RWPE2 (cell line): ENCODE measurements at places on chromosomes 13 and 19.
A peak's percentile ranks its signal among the peaks of the same experiment; 100 is the strongest.

GRCh38 chr19:10439588-10439987 lies 19.2 kb downstream of the PDE4A start:
- DNase-seq = no peak
- no peaks in the 10 kb centered on the region for H3K36me3 ChIP-seq
- no peak overlapping the region for H3K27ac ChIP-seq
- no peak overlapping the region for H3K4me3 ChIP-seq
- no peaks in the 10 kb centered on the region for H3K4me1 ChIP-seq
- H3K27me3 ChIP-seq = no peaks in the 10 kb centered on the region

- DNase-seq = peak; percentile 94
- H3K36me3 ChIP-seq = peaks cover 30% of the 10 kb centered on the region
- peaks cover 37% of the 10 kb centered on the region for H3K4me1 ChIP-seq
- no peaks in the 10 kb centered on the region for H3K27me3 ChIP-seq
Measured at GRCh38 chr19:14563989-14564651, 7.7 kb downstream of the NDUFB7 start.

DNA sequence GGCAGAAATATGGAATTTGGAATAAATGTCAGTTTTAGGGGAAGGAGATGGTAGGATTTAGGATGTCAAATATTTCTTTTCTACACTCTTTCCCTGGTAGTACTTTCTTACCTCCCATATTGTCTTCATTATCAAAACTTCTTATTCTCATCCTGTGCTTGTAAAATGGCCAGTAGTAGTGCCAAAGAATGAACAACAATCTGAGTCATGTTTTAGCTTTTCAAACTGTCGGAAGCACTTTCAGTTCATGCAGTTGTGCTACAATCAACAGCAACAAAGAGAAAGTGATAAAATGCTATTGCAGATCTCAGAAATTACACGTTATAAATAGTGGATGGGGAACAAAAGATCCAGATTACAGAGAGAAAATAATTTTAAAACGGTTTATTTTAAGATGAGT lies 193.7 kb upstream of the RXFP2 start:
- H3K4me1 ChIP-seq = no peaks in the 10 kb centered on the region
- H3K4me3 ChIP-seq = no peak overlapping the region
- no peak overlapping the region for H3K27ac ChIP-seq
- no peak for DNase-seq
- H3K36me3 ChIP-seq = no peaks in the 10 kb centered on the region

- H3K4me1 ChIP-seq = peaks cover 30% of the 10 kb centered on the region
- H3K4me3 ChIP-seq = no peak overlapping the region
- H3K27me3 ChIP-seq = no peaks in the 10 kb centered on the region
Measured at GRCh38 chr19:43700395-43701000, 15.4 kb upstream of the IRGC start.

DNA sequence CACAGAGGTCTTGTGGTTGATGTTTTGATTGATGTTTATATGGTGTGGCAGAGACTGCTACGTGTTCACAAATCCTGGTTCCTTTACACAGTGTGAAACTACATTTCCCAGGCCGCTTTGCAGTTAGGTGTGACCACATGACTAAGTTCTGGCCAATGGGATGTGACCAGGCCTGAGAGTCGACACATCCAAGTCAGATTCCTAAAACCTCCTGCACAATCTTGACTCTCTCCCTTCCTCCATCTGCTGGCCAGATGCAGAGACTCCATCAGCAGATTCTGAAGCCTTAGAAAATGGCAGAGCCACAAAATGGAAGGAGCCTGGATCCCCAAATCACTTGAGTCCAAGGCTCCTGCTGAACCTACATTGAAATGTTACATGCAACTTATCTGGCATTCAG lies 12.6 kb downstream of the CD37 start:
- no peaks in the 10 kb centered on the region for H3K27me3 ChIP-seq
- no peak overlapping the region for H3K27ac ChIP-seq
- DNase-seq = no peak

- DNase-seq = no peak
- no peaks in the 10 kb centered on the region for H3K36me3 ChIP-seq
- H3K4me3 ChIP-seq = no peak overlapping the region
- H3K4me1 ChIP-seq = peaks cover 7% of the 10 kb centered on the region
Measured at GRCh38 chr13:34935841-34936240, 6.2 kb upstream of the NBEA start.

- peaks cover 7% of the 10 kb centered on the region for H3K4me1 ChIP-seq
- no peak for DNase-seq
- peak overlapping the region; percentile 33 for H3K4me3 ChIP-seq
- H3K36me3 ChIP-seq = peaks cover 21% of the 10 kb centered on the region
- no peaks in the 10 kb centered on the region for H3K27me3 ChIP-seq
Measured at GRCh38 chr19:1266916-1267476, 2.1 kb upstream of the CIRBP start.

GRCh38 chr19:13963603-13964105 lies 11.3 kb downstream of the DCAF15 start:
- no peaks in the 10 kb centered on the region for H3K27me3 ChIP-seq
- no peak for DNase-seq
- H3K36me3 ChIP-seq = peaks cover 31% of the 10 kb centered on the region
- H3K27ac ChIP-seq = no peak overlapping the region
- H3K4me3 ChIP-seq = no peak overlapping the region

- H3K27me3 ChIP-seq = no peaks in the 10 kb centered on the region
- no peak overlapping the region for H3K27ac ChIP-seq
- DNase-seq = no peak
- H3K4me1 ChIP-seq = no peaks in the 10 kb centered on the region
Measured at GRCh38 chr19:13381827-13382632, 124.2 kb downstream of the CACNA1A start.

GRCh38 chr13:49410477-49410876 lies 33.4 kb downstream of the CAB39L start:
- DNase-seq = no peak
- no peak overlapping the region for H3K4me3 ChIP-seq
- H3K36me3 ChIP-seq = no peaks in the 10 kb centered on the region
- no peaks in the 10 kb centered on the region for H3K27me3 ChIP-seq
- no peaks in the 10 kb centered on the region for H3K4me1 ChIP-seq
- no peak overlapping the region for H3K27ac ChIP-seq

DNA sequence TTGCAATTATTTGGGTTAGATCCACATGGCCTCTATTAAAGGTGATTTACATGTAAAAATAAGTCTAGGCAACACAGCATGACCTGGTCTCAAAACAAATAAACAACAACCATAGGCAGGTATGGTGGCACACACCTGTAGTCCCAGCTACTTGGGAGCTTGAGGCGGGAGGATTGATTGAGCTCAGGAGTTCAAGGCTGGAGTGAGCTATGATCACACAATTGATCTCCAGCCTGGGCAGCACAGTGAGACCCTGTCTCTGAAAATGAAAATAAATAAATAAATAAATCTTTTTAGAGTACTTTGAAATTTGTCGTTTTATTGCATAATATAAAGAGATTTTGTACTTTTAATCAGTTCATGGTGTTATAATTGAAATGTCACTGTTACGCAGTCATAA lies 93.3 kb downstream of the PAN3 start:
- no peaks in the 10 kb centered on the region for H3K4me1 ChIP-seq
- DNase-seq = no peak
- H3K27ac ChIP-seq = no peak overlapping the region
- no peaks in the 10 kb centered on the region for H3K27me3 ChIP-seq
- peaks cover 11% of the 10 kb centered on the region; the same call in 1 of the 2 replicates for H3K36me3 ChIP-seq
- no peak overlapping the region for H3K4me3 ChIP-seq

- peak overlapping the region; percentile 90 for H3K27ac ChIP-seq
- no peaks in the 10 kb centered on the region for H3K27me3 ChIP-seq
- H3K4me1 ChIP-seq = peaks cover 16% of the 10 kb centered on the region
- no peak for DNase-seq
- peaks cover 26% of the 10 kb centered on the region for H3K36me3 ChIP-seq
- H3K4me3 ChIP-seq = peak overlapping the region; percentile 56
Measured at GRCh38 chr19:40444825-40445312, 734 bp upstream of the SERTAD3 start.

DNA sequence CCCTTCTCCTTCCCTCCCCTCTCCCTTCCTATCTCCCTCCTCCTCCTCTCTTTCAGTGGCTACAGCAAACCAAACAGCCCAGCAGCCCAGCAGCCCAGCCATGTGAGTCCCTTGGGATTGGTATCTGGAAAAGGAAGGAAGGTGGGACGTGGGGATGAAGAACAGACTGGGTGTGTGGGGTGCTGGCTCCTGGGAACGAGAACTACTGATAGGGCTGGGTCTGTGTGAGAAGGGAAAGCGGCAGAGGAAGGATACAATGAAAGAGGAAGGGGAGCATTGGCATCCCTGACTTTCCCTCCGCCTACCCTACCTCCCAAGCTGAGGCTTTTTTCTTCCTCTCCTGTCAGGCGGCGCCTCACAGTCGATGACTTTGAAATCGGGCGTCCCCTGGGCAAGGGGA lies 863 bp downstream of the AURKC start:
- no peak for DNase-seq
- H3K4me3 ChIP-seq = no peak overlapping the region
- H3K4me1 ChIP-seq = no peaks in the 10 kb centered on the region
- no peaks in the 10 kb centered on the region for H3K27me3 ChIP-seq
- no peak overlapping the region for H3K27ac ChIP-seq

- H3K36me3 ChIP-seq = peaks cover 16% of the 10 kb centered on the region; the same call in 1 of the 2 replicates
- H3K4me3 ChIP-seq = no peak overlapping the region
- H3K27ac ChIP-seq = no peak overlapping the region
- no peaks in the 10 kb centered on the region for H3K27me3 ChIP-seq
Measured at GRCh38 chr19:23917856-23918255, 3.2 kb downstream of the ZNF726 start.

DNA sequence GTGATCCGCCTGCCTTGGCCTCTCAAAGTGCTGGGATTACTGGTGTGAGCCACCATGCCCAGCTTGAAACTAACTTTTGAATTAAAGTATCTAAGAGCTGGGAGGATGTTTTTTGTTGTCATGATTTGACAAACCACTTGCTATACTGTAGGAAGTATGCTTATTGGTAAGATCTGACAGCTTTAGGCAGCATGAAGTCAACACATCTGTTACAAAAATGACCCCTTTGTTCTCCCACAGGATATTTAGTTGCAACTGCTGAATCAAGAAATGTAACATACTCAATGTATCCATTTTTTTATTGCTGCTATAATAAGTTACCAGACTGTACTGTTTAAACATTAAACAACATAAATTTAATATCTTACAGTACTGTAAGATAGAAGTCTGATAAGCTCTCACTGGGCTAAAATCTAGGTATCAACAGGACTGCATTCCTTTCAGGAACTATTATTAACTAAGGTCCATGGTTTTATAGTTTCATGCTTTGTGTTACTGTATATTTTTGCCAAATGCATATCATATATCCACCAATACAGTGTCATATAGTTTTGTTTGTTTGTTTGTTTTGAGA lies 22.8 kb upstream of the LRP3 start:
- no peaks in the 10 kb centered on the region for H3K27me3 ChIP-seq
- H3K36me3 ChIP-seq = no peaks in the 10 kb centered on the region
- peaks cover 5% of the 10 kb centered on the region for H3K4me1 ChIP-seq
- no peak overlapping the region for H3K27ac ChIP-seq
- no peak for DNase-seq
- H3K4me3 ChIP-seq = no peak overlapping the region

- DNase-seq = no peak
- H3K4me1 ChIP-seq = peaks cover 17% of the 10 kb centered on the region
- peak within 1 kb of the TSS; percentile 76 for H3K27ac ChIP-seq
- H3K27me3 ChIP-seq = no peaks in the 10 kb centered on the region
- peak within 1 kb of the TSS; percentile 52 for H3K4me3 ChIP-seq
Measured at GRCh38 chr19:51365965-51366388, at the start of gene ETFB. ETFB (minus strand) TSS chr19:51366388; CDS start chr19:51366326, 62 bp downstream.

DNA sequence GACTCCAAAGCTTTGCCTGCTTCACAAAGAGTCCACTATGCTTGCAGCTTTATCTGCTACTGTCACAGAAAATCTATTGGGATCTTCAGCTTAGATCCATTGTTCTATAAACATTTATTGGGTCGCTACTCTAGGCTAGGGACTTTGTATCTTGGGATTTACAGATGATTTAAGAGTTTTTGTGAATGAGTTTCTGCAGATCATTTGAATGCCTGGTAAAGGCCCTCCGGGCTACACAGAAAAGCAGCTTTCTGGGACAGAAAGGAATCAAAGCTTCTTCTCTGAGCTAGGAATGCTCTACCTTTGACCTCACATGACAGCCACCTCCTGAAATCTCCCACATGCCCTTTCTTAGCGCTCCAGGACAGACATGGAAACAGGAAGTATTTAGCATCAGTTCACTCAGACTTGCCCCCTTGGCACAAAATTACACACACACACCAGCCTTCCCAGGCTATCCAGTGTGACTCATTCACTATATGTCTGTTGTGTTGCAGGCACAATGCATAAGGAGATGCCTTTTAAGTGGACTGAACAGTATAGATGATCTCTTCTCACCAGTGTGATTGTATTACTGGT lies 492.4 kb downstream of the DACH1 start:
- H3K27me3 ChIP-seq = no peaks in the 10 kb centered on the region
- no peak for DNase-seq
- H3K4me3 ChIP-seq = no peak overlapping the region
- H3K4me1 ChIP-seq = no peaks in the 10 kb centered on the region

- H3K4me1 ChIP-seq = peaks cover 7% of the 10 kb centered on the region
- DNase-seq = no peak
- no peak overlapping the region for H3K27ac ChIP-seq
- peaks cover 10% of the 10 kb centered on the region; the same call in 1 of the 2 replicates for H3K36me3 ChIP-seq
Measured at GRCh38 chr13:41837629-41838028, 123.3 kb downstream of the VWA8 start.

DNA sequence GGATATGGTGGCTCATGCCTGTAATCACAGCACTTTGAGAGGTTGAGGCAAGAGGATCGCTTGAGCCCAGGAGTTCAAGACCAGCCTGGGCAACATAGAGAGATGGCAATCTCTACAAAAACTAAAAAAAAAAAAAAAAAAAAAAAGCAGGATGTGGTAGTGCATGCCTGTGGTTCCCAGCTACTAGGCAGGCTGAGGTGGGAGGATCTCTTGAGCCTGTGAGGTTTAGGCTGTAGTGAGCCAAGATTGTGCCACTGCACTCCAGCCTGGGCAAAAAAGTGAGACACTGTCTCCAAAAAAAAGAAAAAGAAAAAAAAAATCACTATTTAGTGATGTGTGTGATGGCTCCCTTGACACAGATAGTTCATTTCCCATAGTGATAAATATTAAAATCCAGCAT lies 365.0 kb upstream of the NBEA start:
- no peaks in the 10 kb centered on the region for H3K27me3 ChIP-seq
- no peak for DNase-seq
- H3K4me3 ChIP-seq = no peak overlapping the region

DNA sequence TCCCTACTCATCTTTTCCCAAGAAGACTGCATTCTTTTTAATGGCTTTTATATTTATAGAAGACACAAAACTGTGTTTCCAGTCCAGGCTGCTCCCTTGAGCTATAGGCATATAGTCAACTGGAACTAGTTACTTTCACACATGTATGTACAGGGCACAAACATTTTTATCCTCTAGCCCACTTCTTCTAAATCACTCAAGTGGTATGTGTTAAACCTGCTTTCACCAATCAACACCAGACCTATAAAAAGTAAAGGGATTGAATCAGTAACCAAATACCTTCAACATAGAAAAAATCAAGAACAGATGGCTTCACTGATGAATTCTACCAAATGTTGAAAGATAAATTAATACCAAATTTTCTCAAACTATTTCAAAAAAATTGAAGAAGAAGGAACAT lies 584.2 kb upstream of the SLITRK1 start:
- H3K4me1 ChIP-seq = no peaks in the 10 kb centered on the region
- no peaks in the 10 kb centered on the region for H3K36me3 ChIP-seq
- no peak for DNase-seq
- no peak overlapping the region for H3K4me3 ChIP-seq
- no peak overlapping the region for H3K27ac ChIP-seq
- no peaks in the 10 kb centered on the region for H3K27me3 ChIP-seq
